ENCODE measurements at places on chromosomes 11 and 22.

DNA sequence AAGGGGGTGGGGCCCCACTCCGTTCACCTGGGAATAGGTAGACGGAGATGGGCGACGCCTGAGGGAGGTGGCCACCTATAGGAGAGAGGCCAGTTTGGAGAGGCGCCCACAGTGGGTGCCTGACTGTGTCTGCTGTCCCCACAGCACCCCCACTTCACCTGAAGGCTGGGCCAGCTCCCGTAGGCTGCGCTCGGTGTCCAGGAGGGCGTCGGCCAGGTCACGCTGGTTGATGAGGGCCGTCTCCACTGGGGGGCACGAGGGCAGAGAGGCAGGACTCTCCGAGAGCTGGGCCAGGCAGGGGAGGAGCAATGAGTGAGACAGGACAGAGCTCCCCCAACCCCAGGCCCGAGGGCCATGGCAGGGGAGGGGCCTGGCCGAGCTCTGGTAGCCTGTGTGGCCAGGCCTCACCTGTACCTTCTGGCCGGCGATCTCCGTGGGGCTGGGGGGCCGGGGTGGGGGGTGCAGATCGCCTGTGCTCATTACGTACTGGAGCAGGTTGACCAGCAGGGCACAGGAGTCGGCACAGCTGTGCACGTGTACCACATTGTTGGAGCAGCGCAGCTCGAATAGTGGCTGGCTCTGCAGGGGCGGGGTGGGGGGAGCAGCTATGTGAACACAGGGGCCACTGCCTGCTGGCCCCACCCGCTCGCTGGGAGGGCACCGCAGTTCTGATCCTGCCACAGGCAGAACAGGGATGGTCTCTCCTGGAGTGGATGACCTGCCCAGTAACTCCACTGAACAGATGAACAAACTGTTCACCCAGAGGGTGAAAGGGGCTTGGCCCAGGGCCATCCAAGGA, 14.7 kb downstream of the ATG2A start:
- no peak for DNase-seq

- DNase-seq, result no peak
These were observed 148.5 kb downstream of the NAV2 start for GRCh38 chr11:19861171-19861570.

GRCh38 chr11:86919557-86920210, 35.5 kb downstream of the FZD4 start:
- DNase-seq, result peak; percentile 5

GRCh38 chr11:35892166-35892565, 51.7 kb upstream of the LDLRAD3 start:
- DNase-seq, result no peak

- DNase-seq, result no peak
These were observed 61.9 kb upstream of the RDX start for GRCh38 chr11:110358336-110358735.

DNA sequence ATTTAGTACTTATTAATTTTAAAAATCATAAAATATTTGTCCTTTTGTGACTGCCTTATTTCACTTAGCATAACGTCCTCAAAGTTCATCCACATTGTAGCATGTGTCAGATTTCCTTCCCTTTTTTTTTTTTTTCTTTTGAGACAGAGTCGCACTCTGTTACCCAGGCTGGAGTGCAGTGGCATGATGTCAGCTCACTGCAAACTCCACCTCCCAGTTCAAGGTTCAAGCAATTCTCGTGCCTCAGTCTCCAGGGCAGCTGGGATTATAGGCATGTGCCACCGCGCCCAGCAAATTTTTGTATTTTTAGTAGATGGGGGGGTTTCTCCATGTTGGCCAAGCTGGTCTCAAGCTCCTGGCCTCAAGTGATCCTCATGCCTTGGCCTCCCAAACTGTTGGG, 10.6 kb downstream of the RAB6A start:
- no peak for DNase-seq

- peak; percentile 2 for DNase-seq
These were observed 1152.4 kb downstream of the LRRC4C start for GRCh38 chr11:40306938-40307548.

DNA sequence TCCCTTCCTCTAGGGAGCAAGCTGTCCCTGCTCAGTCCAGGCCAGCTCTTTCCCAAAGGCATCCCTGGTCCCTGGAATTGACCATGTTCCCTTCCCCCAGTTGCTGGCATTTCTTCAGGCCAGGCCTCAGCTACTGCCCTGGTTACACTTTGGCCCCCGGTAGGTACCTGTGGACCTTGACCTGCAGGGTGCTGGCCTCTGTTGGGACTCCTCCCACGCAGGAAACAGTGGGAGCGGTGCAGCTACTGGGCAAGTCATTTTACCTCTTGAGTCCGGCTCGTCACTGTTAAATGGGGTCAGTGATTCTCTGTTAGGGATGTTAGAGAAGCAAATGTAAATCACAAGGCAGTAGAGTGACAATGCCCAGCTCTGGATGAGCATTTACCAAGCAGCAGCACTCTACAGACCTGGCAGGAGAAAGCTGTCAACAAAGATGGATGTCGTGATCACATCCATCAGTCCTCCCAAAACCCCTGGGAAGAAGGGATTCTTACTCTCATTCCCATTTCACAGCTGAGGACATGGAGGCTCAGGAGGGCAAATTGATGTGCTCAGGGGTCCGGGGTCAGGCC, 16.9 kb downstream of the MYO7A start:
- no peak for DNase-seq

GRCh38 chr11:27869701-27870100, 169.4 kb upstream of the BDNF start:
- DNase-seq, result no peak

DNA sequence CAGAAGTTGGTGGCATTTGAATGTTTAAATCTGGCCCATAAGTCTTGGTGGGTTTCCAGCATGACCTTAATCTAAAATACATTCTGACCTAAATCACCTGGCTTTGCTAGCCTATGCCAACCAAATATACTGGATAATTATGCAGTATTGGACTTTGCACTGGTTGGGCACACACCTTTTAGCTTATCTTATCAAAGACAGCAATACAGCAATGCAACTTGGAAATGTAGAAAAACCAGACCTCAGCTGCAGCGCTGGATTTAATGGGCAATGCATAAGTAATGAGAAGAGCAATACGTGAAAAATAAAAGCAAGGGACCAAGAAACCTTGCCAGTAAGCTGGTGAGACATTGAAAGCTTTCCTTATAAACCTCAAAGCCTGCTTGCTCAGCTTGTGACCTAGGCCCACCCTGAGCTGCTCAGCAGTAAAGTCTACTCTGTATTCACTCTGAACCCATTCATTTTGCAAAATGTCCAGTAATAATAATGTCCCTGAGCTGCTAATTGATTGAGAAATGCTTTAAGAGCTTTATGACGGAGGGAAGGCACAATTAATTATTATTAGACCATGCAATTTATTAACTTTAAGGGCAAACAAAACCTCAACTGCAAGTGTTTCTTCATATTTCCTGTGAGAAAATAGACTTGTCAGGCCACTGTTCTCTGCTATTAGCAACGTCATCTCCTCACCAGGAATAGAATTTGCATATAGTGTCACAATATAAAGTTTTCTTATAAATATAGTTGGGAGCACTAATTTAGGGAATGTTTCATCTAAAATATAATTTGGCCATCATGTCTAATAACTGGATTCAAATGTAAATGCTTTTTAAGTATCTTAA, 49.4 kb upstream of the CEP295 start:
- no peak for DNase-seq

DNA sequence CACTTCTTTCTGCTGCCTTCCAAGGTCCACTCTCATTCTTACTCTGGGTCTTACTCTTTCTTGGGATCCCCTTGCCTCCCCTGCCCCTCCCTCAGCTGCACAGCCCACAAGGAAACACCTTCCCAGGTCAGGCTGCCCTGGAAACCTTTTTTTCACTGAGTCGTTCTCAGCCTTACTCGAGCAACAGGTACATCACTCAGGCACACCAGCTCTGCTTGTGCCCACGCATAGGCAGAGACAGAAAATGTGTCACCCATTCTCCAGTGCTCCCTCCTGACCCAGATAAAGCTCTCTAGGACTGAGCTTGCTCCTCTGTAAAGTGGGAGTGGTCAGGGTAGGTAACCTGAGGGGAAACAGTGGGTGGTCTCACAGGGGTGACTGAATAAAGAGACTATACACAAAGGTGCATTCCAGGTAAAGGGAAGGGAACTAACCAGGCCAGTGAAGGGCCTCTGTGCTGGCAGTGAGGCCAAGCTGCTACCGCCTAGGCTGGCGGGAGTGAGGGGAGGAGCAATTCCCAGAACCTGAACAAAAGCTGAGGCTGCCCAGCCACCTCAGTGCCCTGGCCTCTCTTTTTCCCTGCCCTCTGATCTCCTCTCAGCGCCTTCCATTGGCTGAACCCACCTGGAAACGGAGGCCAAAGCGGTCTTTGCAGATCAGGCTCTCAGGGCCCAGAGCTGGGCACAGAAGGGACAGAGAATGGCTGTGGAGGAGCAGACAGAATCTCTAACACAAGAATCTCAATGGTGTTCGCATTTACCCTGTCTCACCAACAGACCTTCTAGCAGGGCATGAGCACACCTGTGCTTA, 15.9 kb downstream of the PRG3 start:
- no peak for DNase-seq

GRCh38 chr11:93494357-93494756, 48.8 kb downstream of the SMCO4 start:
- no peak for DNase-seq

Measured in NCI-H1694 (cell line).